Fibroblast of skin of right quadriceps (primary cell): ENCODE measurements at places on chromosomes 16 and 17.

- no peak for DNase-seq
These were observed 67.5 kb downstream of the IQCK start for GRCh38 chr16:19785512-19786130.

DNA sequence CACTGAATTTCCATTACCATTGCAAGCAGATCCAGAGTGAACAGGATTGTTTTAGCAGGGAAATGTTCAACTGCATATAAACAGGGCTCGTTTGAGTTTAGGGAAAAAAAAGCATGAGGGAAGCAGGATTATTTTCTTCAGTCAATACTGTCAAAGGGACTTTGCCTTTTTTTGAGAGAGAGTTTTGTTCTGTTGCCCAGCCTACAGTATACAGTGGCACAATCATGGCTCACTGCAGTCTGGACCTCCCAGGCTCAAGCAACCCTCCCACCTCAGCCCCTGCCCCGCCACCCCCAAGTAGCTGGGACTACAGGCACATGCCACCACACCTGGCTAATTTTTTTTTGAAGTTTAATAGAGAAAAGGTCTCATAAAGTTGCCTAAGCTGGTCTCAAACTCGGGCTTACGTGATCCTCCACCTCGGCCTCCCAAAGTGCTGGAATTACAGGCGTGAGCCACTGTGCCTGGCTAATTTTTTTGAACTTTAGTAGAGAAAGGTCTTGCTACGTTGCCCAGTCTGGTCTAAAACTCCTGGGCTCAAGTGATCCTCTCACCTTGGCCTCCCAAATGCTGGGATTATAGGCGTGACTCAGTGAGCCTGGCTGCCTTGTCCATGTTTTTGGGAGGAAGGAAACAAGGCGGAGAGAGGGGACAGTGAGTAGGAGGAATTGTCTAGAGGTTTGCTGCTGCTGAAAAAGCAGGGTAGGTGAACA lies 14.8 kb downstream of the PKD1L3 start:
- DNase-seq: no peak

GRCh38 chr17:41522301-41523224 lies 3.9 kb upstream of the KRT15 start:
- DNase-seq: no peak

DNA sequence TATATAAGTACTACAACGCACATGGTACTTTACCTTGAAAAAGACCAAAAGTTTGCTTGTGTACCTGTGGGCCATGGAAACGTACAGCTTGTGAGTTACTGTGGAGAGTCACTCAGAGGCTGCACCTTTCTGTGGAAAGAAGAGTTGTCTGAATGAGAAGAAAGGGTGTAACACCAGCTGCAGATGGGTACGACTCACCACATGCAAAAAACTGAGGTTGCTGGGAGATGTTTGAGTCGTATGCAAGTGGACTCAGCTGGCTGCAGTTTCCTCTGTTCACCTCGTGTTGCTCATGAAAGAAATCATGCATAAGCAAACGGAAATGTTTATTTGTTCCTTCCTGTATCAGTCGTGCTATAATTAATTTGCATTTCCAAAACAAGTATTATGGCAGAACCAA lies 22.4 kb upstream of the DYNLRB2 start:
- DNase-seq: no peak

GRCh38 chr16:80028581-80029380 lies 428.2 kb upstream of the MAF start:
- DNase-seq: no peak
